ENCODE measurements at places on chromosomes 5 and 9.

DNA sequence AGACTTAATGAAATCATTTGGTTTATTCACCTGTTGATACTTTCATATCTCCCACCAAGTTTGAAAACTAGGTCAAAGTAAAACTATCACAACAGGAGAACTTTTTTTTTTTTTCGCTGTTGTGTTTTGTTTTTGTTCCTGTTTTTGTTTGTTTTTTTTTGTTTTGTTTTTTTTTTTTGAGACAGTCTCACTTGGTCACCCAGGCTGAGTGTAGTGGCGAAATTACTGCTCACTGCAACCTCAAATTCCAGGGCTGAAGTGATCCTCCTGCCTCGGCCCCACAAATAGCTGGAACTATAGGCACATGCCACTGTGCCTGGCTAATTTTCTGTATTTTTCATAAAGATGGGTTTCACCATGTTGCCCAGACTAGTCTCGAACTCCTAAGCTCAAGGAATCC lies 49.3 kb downstream of the MLLT3 start:
- DNase-seq, result no peak

GRCh38 chr5:27403243-27403882 lies 365.0 kb upstream of the CDH9 start:
- DNase-seq, result no peak

- no peak for DNase-seq
These were observed 5.1 kb downstream of the GDNF start for GRCh38 chr5:37834542-37835379.

- DNase-seq, result no peak
These were observed 570.1 kb downstream of the CDK5RAP2 start for GRCh38 chr9:120009856-120010255.

DNA sequence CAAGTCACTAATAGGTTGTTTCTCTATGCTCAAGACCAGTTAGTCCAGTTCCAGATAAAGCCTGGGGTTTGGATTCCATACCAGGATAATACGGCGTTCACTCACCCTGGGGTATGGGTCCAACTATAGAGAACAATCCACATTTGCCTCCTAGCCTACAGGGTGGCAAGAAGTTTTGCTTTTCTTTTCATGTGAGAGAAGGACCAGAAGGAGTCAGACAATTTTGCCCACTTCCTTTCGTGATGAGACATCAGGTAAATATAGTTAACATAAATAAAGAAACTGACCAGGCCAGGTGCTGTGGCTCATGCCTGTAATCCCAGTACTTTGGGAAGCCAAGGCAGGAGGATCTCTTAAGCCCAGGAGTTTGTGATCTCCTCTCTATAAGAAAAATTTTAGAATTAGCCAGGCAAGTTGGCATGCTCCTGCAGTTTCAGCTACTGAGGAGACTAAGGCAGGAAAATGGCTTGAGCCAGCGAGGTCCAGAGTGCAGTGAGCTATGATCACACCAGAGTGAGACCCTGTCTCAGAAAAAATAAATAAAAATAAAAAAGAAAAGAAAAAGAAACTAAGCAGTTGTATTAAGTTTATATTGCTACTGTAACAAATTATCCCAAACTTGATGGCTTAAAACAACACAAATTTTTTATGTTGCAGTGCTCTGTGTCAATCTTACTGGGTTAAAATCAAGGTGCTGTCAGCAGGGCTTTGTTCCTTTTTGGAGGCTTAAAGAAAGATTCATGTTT lies 7.5 kb upstream of the REEP5 start:
- no peak for DNase-seq

GRCh38 chr9:96360976-96361375 lies 22.5 kb downstream of the SLC35D2 start:
- no peak for DNase-seq

DNA sequence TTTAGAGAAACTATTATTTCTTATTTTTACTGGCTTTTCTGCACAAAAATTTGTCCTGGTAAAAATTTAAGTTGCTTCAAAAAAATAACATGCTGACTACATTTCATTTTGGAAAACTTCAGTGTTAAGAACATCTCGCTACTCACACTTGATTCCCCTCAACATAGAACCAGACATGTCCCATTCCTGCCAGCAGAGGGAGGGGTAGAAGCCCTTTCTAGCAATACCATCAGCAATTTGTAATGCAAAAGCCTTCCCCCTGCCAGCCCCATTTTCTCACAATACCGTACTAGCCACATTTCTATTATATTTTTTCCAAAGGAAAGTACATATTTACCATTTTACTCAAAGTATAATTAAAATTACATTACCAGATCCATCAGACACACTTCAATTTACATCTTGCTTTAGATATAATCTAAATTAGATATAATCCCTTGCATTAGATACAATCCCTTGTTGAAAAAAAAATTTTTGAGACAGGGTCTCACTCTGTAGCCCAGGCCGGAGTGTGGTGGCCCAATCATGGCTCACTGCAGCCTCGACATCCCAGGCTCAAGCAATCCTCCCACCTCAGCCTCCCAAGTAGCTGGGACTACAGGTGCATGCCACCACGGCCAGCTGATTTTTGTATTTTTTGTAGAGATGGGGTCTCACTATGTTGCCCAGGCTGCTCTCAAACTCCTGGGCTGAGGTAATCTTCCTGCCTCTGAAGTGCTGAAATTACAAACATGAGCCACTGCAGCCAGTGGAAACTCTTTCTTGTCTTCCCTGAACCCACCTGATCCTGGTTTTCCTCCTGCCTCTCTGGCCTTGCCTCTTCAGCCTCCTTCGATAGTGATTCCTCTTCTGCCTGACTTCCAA lies 39.6 kb upstream of the IDNK start:
- DNase-seq, result no peak

GRCh38 chr5:31757806-31758205 lies 118.9 kb downstream of the PDZD2 start:
- DNase-seq, result no peak

- DNase-seq, result no peak
These were observed 98.5 kb downstream of the CACNA1B start for GRCh38 chr9:137975936-137976565.

- peak; percentile 78 for DNase-seq
These were observed 145.8 kb upstream of the MEF2C start for GRCh38 chr5:89028595-89029285.

DNA sequence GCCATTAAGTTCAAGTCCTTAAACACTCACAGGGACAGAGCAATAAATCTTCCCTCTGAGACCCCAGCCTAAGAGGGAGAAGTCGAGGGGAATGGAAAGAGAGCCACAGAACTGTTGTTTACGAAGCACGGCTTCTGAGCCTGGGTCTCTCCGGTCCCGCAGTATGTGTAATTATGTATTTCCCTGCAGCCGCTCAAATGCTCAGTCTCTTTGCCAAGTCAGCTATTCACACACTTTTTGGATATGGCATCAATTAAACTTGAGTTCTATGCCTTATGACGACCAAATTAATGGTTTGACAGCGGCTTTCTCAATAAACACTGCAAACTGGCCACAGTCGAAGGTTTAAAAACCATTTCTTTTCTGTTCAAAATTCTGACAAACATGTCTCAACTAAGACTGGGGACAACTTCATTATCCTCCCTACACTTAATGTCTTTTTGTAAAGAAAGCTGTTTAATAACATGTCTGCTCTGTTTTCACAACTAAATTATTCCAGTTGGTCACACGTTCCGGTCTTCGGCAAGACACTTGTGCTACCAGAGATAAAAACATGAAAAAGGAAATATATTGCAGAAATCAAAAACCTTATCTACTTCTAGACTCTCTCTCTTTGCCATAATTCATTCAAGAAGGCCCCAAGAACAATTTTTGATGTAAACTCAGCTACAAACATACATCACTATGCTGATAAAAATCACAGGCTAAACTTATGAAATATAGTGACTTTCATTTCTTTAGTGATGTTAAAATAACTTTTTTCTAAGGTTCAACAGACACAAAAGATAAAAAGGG lies 203.2 kb downstream of the GAPVD1 start:
- DNase-seq, result no peak

DNA sequence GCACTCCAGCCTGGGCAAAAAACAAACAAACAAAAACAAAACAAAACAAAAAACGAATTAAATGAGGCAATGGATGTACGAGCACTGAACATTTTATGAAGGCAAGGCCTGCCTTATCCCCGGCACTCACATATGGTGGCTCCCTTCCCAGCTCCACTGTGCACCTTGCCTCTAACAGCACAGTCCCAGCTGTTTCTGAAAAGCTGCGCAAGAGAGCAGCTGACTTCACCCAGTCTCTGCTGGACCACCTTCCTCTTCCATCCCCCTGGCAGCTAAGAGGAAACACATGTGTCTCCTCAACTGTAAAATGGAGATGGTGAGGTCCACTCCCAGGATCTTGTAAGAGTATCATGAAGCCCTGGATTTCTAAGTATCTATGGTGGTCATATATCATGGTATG lies 100.7 kb downstream of the KLF4 start:
- no peak for DNase-seq

DNA sequence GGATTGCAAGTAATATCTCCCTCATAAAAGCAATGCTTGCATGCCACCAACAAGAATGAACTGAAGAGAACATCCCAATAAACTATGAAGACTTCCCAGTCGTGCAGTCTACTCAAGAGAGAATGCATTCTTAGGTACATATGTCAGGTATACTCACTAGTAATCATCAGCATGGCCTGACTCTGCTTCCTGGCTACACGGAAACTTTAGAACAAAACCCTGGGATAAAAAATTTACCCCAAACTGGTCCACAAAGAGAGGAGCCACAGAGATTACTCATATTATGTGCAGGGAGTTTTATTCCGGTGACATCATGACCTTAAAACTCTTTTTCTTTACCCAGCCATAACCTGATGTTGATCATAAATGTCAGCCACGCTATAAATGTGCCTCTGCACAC lies 57.5 kb upstream of the PAPPA start:
- DNase-seq, result peak; percentile 77

- no peak for DNase-seq
These were observed 130.0 kb downstream of the PDE4D start for GRCh38 chr5:59763541-59763940.

DNA sequence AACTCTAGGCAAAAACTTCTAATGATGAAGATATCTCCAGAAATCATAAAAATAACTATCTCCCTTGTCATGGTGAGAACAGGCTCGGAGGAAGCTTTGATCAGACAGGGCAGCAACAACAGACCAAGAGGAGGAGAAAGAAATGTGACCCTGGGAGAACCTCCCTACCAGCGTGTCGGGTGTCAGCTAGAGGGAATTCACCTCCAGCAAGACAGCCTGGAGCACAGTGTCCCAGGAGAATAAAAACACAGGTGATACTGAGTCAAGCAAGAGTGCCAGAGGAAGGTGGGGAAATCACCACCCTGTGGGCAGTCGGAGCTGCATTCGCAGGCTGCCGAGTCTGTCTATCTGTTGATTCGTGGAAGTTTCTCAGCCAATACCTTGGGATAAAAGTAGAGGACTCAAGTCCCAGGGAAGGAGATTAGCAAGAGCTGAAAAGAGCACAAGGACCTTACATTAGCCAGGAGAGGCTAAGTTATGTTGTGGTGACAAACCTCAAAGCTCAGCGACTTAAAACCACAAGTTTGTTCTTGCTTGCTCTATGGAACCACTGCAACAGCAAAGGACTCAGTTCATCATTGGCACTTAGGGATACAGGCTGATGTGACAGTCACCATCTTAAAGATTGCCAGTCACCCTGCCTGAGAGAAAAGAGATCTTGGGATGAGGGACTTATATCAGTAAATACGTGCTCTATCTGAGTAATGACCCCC lies 598.3 kb downstream of the CCDC171 start:
- DNase-seq, result no peak

- DNase-seq, result no peak
These were observed 37.6 kb downstream of the ALG2 start for GRCh38 chr9:99184110-99184474.

GRCh38 chr5:40240111-40240510 lies 439.6 kb upstream of the PTGER4 start:
- DNase-seq, result no peak

DNA sequence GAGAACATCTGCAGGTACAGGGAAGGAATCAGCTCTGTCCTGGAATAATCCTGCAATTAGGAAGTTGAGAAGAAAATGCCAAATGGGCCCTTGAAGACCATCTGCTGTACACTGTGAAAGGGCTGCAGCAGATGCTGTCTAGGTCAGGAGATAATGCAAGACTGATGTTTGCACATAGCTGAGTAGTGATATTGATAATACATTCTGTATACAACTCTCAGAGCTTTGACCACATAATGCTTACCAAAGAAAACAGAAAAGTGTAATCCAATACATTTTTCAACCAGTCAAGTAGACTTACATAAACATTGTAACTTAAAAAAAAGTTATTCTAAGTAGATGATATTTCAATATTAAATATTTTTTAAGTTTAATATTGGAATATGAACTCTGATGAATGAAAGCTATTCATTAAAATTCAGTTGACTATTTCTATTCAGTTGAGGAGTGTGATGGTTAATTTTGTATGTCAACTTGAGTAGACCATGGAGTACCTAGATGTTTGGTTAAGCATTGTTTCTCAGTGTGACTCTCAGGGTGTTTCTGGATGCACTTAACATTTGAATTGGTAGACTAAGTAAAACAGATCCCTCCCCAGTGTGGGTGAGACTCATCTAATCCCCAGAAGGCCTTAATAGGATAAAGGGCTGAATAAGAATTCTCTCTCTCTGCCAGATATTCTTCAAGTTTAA lies 380.1 kb upstream of the PRR16 start:
- DNase-seq, result no peak

- peak; percentile 33 for DNase-seq
These were observed 68.1 kb downstream of the GDA start for GRCh38 chr9:72217306-72217842.

DNA sequence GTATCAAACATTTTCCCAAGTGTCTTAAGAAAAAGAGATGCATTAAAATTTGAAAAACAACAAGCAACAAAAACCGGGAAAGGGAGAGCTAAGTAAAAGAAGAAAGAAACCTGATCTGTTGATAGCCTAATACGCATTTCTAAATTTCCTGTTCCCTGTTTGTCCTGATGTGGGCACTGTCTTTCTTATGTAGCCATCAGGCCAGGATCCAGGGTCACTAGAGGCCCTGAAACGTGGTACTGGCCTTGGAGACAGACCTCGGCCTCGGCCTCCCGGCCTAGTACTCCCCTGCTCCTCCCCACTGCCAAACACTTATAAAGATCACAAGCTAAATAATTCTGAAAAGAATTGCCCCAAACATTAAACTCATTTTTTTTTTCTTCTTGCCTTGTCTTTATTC lies 547.2 kb downstream of the IRX1 start:
- DNase-seq, result no peak

DNA sequence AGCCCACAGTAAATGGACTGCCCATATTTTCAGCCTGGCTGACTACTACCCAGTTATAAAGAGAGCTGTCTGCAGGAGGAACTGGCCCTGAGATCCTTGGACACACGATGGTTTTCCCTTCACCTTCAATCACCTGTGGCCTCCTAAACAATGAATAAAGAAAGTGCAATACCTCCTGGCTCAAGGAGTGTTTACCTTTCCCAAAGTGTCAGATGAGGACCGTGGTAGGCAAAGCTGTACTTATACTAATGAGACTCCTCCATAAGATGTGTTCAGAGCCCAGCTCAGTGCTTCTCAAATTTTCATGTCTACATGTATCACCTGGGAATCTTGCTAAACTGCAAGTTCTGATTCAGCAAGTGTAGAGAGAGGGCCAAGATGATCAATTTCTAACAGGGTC lies 284.5 kb upstream of the VLDLR start:
- DNase-seq, result no peak

GRCh38 chr5:73032635-73033034 lies 76.8 kb downstream of the FCHO2 start:
- DNase-seq, result no peak

GRCh38 chr5:19855031-19855430 lies 133.0 kb downstream of the CDH18 start:
- no peak for DNase-seq

All from epithelial cell of prostate (primary cell).